T follicular helper cell (primary cell): ENCODE measurements at places on chromosomes 2 and 18.

GRCh38 chr18:9997711-9998110 lies 83.9 kb downstream of the VAPA start:
- DNase-seq: no peak

DNA sequence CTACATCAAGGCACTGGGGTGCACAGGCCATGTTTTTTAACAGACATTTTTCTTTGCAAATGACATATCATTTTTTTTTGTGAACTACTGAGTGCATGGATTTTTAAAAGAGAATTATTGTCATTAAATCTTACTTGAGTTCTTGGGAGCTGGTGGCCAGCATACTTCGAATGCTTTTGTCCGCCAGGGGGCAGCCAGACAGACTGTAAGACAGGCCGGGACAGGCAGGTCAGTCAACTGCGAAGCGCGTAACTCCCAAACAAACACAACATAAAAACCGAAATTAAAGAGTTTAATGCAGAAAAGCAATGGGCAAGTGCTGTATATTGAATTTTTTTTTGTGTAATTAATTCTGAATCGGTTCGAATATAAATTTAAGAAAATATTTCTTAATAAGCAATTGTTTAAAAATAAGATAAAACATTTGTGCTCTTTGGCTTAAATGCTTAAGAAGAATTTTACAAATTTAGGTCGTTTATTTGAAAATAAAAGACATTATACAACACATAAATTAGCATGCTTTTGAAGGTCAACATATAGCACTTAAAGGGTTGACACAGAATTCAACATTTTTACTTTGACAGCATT lies 142.2 kb upstream of the PXDN start:
- DNase-seq: no peak

- DNase-seq: no peak
These were observed 32.3 kb downstream of the STON1 start for GRCh38 chr2:48562281-48562680.

- no peak for DNase-seq
These were observed 175.2 kb downstream of the LTBP1 start for GRCh38 chr2:33121925-33122324.

DNA sequence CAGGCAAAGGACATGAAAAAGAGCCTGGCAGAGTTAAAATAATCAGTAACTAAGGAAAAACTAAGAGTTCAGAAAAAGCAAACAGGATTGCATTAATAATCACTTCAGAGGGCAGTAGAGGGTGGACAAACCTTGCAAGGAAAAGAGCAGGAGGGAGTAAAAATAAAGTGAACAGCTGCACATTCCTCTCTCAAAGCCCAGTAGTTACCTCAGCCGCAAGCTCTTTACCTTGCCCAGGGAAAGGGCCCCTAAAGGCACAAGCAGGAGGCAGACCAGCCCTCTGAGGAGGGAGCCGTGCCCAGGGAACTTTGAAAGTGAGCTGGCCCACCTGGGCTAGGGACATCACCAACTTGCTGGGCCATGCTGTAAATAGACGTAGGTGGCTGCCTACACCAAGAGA lies 196.9 kb downstream of the C1D start:
- no peak for DNase-seq

GRCh38 chr18:78130232-78131195 lies 849.1 kb upstream of the SALL3 start:
- DNase-seq: no peak

GRCh38 chr18:46636040-46636630 lies 20.9 kb downstream of the LOXHD1 start:
- no peak for DNase-seq

GRCh38 chr2:237321746-237322145 lies 92.2 kb downstream of the COL6A3 start:
- no peak for DNase-seq

- peak; percentile 26 for DNase-seq
These were observed 23.4 kb upstream of the TANK start for GRCh38 chr2:161136696-161137324.

DNA sequence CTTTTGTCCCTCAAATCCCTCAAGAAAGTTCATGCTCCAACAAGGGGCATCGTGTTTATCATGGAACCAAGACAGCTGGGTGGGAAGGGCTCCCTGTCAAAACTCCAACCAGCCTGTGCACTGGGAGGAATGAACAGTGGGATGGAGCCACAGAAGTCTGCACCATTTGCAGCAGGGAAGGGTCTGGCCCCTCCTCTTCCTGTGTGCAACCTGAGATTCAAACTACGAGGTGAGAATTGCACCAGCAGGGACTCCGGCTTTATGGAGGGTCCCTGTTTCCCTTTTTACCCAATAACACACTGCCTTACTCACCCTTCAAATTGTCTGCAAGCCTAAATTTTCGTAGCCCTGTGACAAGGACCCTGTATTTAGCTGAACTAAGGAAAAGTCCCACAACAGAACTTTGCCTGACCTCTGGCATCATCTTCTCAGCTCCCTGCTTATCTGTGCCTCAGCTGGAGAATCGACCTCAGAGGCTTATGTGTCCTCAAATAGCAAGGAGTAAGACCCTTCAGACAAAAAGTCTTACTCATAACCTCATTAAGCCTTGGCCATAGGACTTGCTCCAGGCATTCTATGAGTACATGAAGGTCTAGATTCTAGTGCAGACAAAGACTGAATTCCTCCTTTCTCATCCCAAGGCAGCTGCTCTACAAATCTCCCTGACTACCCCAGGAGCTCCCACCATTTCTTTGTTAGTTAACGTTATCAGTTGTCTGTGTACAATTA lies 178.3 kb upstream of the SERPINE2 start:
- DNase-seq: no peak

GRCh38 chr2:165450156-165450555 lies 19.3 kb upstream of the CSRNP3 start:
- DNase-seq: no peak

DNA sequence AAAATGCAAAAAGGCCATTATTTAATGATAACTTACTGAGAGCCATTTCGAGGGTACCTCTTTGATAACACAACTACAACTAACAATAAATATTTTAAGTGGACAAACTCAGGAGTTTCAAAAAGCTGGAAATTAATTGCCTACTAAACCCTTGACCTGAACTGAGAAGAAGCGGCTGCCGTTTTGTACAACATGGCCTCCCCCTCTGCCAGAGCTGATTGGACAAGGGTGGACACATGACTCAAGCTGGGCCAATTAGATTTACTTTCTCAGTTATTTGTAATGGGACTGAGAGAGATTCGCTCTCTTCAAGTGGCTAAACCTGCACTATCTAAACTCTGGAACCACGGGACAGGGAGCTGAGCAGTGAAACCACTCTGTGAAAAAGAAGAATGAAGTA lies 135.9 kb upstream of the SERPINE2 start:
- no peak for DNase-seq

- DNase-seq: no peak
These were observed 80.3 kb upstream of the TTC39C start for GRCh38 chr18:23934252-23934651.

DNA sequence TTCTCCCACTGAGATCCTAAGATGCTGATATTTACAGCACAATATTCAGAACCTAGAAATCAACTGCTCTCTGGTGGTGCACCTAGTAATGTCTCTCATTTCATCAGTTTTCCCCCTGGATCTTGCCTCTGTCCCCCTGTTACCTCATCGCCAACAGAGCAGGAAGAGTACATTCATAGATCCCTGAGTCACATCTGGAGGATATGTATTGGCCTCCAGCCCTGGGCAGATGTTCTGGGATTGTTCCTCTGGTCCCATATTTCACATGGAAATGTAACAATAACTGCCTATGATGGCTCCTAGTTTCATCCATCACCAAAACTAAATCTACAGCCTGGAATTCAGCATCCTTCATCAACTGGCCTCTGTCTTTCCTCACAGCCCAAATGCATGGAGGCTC lies 278.8 kb upstream of the SLC14A2 start:
- DNase-seq: no peak

GRCh38 chr2:54634564-54635511 lies 88.6 kb upstream of the EML6 start:
- no peak for DNase-seq

DNA sequence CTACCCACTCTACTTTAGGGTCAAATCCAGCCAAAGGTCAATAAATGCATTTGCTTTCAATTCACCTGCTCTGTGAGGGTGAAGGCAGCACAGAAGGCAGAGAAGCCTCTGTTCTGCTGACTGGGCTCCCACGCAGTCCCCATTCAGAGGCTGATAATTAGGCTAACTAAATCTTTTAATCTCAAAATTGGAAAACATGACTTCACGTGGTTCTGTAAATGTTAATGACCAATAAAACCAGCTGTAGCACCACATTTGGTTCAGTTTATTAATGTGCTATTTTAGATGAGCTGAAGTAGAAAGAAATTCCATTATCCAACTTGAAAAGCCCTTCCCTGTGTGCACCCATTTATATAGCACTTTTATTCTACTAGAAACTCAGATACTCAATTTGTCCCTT lies 310.6 kb downstream of the C1D start:
- no peak for DNase-seq

GRCh38 chr2:156321243-156321904 lies 11.1 kb downstream of the NR4A2 start:
- DNase-seq: no peak

DNA sequence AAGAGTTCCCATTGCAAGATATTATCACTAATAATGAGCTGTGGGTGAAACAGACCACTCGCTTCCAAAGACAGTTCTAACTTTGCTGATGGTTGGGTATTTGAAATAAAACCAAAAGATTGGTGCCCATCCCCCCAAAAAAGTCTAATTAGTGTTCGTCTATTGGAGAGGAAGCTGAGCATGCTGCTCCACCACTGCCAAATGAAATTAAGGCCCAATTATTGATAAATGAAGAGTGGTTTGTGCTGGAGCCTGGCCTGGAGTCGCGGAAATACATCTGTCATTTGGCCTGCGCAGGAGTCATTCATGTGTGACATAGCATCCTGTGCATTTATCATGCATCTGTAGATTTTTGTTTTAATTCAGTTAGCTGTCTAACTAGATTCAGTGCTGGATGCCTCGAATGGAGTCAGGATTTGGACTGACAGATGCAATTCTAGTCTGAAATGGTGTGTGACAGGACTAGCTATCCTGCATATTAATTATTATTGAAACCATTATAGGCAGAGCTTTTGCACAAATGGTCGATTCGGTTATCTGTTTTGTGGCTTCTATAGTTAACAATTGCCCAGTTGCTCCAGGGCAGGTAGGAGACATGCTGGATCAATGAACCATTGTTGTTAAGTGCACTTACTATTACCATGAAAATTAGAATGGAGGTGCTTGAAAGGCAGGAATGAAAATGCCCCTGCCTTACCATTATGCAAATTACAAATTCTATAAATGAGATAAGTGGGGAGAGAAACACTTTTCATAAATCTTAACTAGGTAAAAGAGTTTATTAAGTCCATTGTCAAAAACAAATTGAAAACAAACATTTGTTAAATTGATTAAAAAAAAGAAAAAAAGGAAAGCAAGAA lies 450.4 kb upstream of the TCF4 start:
- no peak for DNase-seq

DNA sequence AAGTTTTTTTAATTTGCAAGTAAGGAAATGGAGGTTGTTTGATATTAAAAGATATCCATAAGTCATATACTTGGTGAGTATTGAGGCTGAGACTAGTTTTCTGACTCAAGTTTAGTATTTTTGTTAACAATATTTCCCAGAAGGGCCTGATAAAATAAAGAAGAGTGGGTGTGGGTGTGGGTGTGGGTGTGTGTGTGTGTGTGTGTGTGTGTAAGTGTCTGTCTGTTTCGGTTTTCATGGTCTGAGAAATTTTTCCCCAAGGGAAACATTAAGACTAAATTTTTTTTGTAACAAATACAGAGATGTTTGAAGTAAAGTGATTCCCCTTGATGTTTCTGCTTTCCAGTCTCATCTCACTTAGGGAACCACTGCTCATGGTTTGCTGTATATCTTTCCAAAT lies 36.5 kb downstream of the PPM1B start:
- DNase-seq: no peak

- no peak for DNase-seq
These were observed 15.3 kb downstream of the HES6 start for GRCh38 chr2:238224356-238225035.

GRCh38 chr2:144666032-144666431 lies 146.1 kb upstream of the ZEB2 start:
- DNase-seq: no peak

DNA sequence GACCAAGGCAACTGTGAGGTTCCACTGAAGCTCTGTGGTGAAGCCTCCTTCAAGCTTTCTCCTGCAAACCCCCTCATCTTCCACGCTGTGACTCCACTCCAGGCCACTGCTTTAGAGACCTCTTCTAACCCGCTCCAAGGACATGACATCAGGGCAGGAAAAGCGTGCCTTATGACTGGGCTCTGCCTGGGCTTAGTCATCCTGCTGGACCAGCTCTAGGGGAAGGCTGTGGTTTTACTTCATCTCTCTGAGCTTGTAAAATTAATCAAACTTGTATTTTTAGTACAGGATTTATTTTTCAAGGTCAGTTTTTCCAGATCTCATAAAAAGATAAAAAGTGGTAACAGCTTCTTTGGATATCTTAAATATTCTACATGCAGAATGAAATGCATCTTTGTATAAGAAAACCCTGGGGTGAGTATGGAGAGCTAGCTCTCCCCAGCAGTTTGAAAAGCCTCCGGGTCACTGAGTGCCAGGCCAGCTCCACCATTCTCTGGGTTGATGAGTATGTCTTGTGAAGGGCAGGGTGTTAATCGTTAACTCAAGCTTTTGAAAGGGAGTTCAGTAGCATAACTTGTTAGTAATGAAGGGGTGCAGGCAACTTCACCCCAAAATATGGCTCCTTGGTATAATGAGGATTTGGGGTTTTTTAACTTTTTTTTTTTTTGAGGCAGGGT lies 33.1 kb upstream of the YPEL5 start:
- DNase-seq: no peak

- no peak for DNase-seq
These were observed 8.1 kb upstream of the WIPF1 start for GRCh38 chr2:174605687-174606086.

- DNase-seq: no peak
These were observed 14.8 kb upstream of the ARL5A start for GRCh38 chr2:151842830-151843690.

DNA sequence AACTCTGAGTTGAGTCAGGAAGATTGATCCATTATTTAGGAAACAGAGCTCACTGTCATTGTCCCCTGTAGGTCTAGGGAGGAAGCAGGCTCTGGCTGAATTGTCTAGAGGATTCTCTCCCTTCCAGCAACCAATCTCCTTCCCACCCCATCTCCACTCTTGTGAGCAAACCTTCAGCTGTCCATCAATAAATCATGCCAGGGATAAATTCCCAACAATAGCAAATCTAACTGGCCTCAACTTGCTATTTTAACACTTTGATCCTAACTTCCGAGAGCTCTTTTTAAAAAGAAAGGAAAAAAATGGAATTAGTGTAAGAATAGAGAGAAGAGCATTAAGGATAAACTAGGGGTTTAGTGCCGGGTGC lies 53.5 kb downstream of the ATP8B1 start:
- no peak for DNase-seq

- no peak for DNase-seq
These were observed 955.4 kb upstream of the POU3F3 start for GRCh38 chr2:103898561-103898960.

GRCh38 chr2:237434866-237435311 lies 20.9 kb upstream of the COL6A3 start:
- DNase-seq: peak; percentile 38

- no peak for DNase-seq
These were observed 3.3 kb upstream of the OSBPL6 start for GRCh38 chr2:178191004-178191508.

- no peak for DNase-seq
These were observed 1406.6 kb upstream of the ACVR2A start for GRCh38 chr2:146438246-146438645.

GRCh38 chr2:144516981-144517865 lies 2.7 kb downstream of the ZEB2 start:
- DNase-seq: no peak
